ENCODE measurements at places on chromosomes 11 and 22.

DNA sequence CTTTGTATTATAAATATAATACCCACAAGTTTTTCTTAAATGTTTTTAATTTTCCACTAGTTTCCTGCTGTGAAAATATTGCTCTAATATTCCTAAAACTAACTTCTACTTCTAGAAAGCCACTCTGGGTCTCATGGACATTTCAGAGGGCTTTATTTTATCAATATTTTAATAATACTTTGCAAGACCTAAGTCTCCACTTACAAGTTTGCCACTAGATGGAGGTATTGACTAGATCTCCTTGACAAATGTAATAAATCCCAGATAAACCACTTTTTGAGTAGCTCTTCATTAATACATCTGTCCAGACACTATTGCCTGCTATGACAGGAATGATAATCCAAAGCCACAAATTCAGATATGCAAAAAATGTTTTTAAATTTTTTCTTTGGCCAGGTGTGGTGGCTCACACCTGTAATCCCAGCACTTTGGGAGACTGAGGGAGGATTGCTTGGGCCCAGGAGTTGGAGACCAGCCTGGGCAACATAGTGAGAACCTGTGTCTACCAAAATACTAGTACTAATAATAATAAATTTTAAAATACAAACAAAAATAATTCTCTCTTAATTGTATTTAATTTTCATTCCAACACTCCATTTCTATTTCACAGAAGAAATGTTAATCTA is 3.5 kb upstream of the ACAT1 start:
- no peak for DNase-seq

- DNase-seq = no peak
These were observed 14.6 kb downstream of the SMARCB1 start for GRCh38 chr22:23801238-23801821.

DNA sequence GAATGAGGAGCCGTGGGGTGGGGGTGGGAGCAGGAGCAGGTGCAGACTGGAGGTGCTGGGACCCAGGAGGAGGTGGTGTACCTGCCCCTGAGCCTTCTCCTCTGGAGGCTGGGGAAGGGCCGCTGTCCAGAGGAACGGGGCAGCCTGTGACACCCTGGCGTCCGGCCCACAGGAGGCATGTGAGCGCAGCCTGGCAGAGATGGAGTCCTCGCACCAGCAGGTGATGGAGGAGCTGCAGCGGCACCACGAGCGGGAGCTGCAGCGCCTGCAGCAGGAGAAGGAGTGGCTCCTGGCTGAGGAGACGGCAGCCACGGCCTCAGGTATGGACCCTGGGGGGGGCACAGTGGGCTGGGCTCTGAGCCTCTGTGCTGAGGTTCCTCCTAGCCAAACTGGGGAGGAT is 42.2 kb upstream of the GCAT start:
- DNase-seq = no peak

DNA sequence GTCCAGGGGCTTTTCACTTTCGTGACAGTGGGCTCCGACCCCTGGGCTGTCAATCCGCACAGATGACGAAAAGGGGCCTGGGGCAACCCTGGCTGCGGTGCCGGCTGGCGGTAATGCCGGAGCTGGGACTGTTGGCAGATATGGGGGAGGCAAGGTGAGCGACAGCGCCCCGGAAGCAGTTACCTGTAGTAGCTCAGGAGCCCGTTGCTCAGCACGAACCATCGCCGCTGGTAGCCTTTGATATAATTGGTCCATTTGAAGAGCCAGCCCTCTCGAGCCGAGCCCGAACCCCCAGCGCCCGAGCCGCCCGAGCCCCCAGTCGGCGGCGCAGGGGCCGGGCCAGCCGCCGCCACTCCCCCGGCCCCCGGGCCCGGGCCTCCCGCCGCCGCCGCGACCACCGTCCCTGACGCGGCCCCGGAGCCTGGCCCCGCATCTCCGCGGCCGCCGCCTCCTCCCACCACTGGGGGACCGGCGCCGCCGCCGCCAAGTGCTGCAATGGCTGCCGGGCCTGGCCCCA is 396 bp downstream of the OSBP start:
- DNase-seq = peak; percentile 36

- no peak for DNase-seq
These were observed 4.3 kb downstream of the CADM1 start for GRCh38 chr11:115499891-115500290.

DNA sequence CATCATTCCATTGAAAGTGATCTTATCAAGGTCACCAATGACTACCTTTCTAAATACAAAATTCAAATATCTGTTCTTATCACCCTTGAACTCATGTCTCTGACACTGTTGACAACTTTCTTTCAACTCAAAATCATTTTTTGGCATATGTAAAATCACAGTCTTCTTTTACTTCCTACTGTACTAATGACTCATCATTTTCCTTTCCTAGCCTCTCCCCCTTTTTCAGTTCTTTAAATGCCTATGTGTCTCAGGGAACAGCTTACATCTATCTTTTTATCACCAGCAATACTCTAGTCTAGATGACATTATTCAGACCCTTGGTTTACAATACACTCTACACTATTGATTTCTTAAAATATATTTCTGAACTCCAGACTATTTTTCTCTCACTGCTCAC is 2220.7 kb upstream of the RAG2 start:
- no peak for DNase-seq

- DNase-seq = no peak
These were observed 43.0 kb downstream of the KREMEN1 start for GRCh38 chr22:29115682-29116288.

DNA sequence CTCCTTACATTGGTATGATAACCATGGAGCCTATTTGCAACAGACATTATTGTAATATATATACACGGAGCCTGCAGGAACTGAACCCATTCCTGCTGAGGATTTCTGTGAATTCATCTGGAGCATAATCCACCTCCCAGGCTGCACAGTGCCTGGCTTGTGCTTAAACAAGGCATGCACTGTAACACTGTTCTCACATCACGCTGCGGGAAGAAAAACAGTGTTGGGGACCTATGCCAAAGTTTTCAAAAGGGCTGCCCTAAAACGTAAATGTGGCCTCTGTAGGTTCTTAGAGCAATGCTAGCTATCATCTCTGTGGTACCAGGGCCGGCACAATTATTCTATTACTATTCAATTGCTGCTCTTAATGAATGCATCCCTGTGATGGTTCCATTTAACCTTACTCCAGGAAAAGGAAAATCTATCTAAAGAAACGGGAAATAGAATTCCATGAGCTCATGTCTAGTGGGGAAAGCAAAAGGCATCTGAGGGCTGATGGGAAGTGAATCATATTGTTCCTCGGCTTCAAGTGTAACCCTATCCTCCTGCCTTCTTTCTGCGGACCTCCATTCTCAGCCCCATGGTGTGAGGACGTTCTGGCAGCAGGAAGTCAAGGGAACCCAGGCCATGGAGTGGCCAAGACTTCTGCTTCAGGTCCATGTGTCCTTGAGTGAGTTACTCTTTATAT is 525.5 kb downstream of the SOX6 start:
- no peak for DNase-seq

- DNase-seq = peak; percentile 54
These were observed 2.0 kb upstream of the LMO2 start for GRCh38 chr11:33893711-33894397.

GRCh38 chr22:42901790-42902508 is 44.9 kb upstream of the ARFGAP3 start:
- DNase-seq = no peak

DNA sequence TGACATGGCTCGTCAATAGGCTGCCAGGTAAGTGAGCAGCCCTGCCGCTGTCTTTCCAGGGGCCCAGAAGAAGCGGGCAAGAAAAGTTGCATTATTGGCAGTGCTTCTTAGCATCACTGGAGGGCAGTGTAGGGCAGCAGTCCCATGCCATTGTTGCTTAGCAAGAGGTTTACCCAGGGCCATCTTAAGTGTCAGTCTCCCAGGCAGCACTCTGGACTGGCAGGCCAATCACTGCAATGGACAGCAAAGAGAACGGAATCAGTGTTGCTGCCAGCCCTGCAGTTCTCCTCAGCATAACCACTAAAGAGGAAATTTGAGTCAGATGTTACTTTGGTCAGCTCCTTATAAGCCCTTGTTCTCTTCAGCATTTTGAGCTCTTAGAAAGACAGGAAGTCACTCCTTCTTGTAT is 13.4 kb upstream of the GRK2 start:
- DNase-seq = no peak

DNA sequence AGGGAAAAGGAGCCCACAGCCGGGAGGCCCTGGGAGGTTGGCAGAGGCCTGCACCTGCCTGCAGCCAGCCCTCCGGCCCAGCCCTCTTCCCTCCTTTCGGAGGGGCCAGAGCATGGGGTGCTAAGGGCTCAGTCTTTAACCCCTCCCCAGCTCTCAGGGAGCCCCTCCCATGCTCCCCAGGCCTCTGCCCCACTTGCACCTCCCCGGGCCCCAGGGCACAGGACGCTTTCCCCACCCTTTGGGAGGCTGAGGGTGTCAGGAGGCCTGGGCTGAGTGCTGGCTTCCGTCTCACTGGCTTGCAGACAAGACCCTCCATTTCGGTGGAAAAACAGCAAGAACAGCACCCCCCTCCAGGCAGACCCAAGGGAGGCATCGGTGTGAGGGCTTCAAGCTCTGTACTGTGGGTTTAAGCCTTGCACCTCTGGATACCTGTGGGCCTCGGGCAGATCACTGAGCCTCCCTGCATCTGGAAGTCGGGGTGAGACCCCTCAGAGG is 7.3 kb downstream of the ASCL2 start:
- no peak for DNase-seq

DNA sequence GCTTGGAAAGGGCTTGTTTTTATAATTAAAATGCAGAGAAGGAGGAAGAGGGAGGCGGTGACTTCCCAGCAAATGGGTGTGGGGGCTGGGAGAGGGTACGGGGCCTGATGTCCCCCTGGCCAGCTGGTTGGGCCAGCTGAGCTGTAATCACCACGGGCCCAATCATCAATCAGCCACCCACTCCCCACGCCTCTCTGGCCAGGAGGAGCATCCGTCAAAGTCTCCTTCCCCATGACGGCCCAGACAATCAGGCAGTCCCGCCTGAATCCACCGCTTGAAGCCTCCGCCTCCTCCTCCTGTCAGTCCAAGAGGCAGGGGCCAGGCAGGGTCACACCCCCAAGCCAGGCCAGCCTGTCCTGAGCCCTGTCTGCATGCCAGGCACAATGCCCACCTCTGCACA is 13.3 kb upstream of the CABP7 start:
- DNase-seq = no peak

DNA sequence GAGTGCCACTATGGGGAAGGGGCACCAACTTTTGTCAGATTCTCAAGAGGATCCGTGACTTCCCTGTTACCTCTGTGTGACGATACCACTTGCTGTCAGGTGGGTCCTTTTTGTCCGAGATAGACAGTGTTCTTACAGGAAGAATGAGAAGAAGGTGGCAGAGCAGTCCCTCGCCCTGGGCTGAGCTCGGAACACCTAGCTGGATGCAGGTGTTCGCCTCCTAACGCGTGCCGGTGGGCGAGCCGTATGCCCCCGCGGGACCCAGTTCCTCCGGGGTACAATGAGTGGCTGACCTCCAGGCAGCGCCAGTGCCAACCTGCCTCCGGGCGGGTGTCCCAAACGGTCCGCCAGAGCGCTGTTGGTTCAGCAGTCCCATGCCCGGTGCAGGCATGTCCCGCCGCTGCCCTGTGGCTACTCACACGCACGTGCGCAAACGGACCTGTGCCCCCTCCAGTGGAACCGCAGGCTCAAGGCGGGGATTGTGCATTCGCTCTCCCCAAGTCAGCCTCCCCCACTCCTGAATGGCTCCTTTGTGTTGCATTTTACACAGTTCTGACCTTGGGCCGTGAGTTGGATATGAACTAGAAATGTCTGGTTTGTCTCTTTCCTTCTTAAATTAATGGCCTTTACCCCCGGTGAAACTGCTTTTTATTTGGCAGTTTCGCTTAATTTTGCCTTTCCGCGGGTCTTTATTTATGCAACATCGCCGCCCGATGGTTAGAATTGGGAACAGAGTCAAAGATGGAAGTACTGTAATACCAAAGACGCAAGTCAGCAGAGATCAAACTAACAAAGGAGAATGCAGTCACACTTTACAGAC is 1.1 kb upstream of the ABTB2 start:
- DNase-seq = peak; percentile 47

GRCh38 chr11:31106326-31106725 is 263.2 kb downstream of the DCDC1 start:
- DNase-seq = no peak

GRCh38 chr11:90849312-90849711 is 626.5 kb upstream of the CHORDC1 start:
- DNase-seq = no peak

DNA sequence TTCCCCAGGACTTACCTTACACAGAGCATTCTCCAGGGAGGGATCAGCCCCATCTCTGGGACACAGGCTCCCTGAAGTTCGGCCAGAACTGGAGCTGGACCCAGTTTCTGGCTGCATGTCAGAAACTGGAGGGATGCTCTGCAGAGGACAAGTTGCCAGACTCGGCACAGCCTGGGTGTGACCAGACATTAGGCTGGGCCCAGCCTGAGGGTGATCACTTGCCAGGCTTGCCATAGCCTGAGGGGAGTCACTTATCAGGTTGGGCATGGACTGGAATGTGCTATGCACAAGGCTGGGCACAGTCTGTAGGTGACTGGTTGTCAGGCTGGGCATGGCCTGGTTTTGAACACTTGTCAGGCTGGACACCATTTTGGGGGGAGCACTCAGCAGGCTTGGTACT is 30.7 kb upstream of the STK33 start:
- DNase-seq = no peak

DNA sequence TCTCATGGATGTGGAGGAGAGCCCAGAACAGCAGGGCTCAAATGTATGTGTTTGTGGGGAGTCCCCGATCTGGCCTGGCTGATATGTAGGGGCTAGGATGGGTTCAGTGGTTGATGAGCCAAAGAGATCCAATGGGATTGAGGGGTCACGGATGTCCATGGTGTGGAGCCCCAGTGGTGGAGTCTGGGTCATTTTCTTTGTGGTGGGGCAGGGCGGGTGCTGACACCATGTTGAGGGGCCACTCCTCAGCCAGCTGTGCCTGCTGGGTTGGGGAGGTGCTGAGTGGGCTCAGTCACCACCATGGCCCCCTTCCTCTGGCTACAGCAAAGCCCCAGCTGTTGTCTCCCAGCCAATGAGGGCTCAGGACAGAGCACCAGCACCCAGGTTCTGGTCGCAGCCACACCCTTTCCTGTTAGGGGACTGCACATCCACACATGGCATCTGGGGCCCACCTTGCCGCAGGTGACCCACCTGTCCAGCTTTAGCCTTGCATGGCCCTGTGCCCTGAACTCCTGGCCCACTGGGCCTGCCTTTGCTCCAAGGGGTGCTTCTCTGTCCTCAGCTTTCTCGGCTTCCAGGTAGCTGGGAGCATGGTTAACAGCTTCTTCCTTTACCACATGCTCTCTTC is 3.2 kb upstream of the GNAZ start:
- DNase-seq = no peak
